Upper lobe of left lung (tissue), 6 donors: ENCODE measurements at places on chromosomes 7 and 10. TPM values are rescaled to one million over a fixed set of nuclear protein-coding genes. Genes with fewer than 3 reads are reported as not detected.

GRCh38 chr7:40015790-40016296, 65.8 kb downstream of the CDK13 start:
- no peak for DNase-seq
- no peak overlapping the region for H3K27ac ChIP-seq
- peaks cover 8% of the 10 kb centered on the region for H3K4me1 ChIP-seq
- no peaks in the 10 kb centered on the region for H3K27me3 ChIP-seq
- no peak overlapping the region for H3K4me3 ChIP-seq

DNA sequence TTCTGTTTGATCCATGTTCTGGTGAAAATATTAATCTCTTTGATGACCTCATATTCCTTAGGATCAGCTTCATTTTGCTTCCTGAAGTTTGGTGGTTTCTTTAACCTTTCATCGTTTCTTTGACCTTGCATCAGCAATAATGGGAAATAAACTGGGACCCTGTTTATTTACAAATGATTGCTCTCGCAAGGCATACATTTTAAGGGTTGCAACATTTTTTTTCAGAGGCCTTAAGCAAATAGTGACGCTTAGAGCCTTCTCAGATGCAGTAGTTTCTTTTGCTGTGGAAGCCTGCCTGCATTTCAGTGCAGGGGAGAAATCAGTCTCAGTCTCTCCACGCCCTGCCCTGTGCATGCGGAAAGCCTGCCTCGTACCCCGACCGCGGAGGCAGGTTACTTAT, 139.1 kb upstream of the NPS start:
- peaks cover 12% of the 10 kb centered on the region for H3K36me3 ChIP-seq
- DNase-seq: no peak
- no peaks in the 10 kb centered on the region for H3K4me1 ChIP-seq
- H3K27me3 ChIP-seq: no peaks in the 10 kb centered on the region
- no peak overlapping the region for H3K27ac ChIP-seq
- H3K4me3 ChIP-seq: no peak overlapping the region

GRCh38 chr10:11014671-11015445, 2.8 kb upstream of the CELF2 start:
- H3K36me3 ChIP-seq: no peaks in the 10 kb centered on the region
- DNase-seq: peak; percentile 18
- H3K27me3 ChIP-seq: no peaks in the 10 kb centered on the region
- H3K4me3 ChIP-seq: no peak overlapping the region

DNA sequence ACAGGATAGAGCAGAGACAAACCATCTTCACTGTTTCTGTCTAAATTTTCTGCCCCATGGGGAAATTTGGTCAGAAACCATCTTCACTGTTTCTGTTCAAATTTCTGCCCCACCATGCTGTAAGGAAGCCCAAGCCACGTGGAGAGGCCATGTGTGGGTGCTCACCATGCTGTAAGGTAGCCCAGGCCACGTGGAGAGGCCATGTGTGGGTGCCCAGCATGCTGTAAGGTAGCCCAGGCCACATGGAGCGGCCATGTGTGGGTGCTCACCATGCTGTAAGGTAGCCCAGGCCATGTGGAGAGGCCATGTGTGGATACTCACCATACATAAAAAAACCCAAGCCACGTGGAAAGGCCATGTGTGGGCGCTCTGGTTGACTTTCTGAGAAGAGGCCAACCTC, 1088.7 kb upstream of the AUTS2 start:
- no peaks in the 10 kb centered on the region for H3K4me1 ChIP-seq
- H3K27me3 ChIP-seq: no peaks in the 10 kb centered on the region
- no peaks in the 10 kb centered on the region for H3K36me3 ChIP-seq
- H3K4me3 ChIP-seq: no peak overlapping the region

The DGKI gene
- under 0.01 TPM for total RNA-seq

The WNT2 gene
- 7.7 TPM for total RNA-seq

DNA sequence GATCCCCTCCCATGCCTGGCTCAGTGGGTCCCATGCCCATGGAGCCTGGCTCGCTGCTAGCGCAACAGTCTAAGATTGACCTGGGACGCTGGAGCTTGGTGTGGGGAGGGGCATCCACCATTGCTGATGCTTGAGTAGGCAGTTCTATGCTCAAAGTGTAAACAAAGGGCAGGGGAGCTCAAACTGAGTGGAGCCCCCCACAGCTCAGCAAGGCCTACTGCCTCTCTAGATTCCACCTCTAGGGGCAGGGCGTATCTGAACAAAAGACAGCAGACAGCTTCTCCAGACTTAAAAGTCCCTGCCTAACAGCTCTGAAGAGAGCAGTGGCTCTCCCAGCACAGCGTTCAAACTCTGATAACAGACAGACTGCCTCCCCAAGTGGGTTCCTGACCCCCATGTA, 31.2 kb upstream of the FFAR4 start:
- H3K36me3 ChIP-seq: no peaks in the 10 kb centered on the region
- H3K4me1 ChIP-seq: no peaks in the 10 kb centered on the region
- no peak overlapping the region for H3K4me3 ChIP-seq
- no peak for DNase-seq
- H3K27me3 ChIP-seq: no peaks in the 10 kb centered on the region
- no peak overlapping the region for H3K27ac ChIP-seq

GRCh38 chr10:69974551-69975155, 78.0 kb upstream of the MACROH2A2 start:
- no peaks in the 10 kb centered on the region for H3K36me3 ChIP-seq
- H3K27me3 ChIP-seq: no peaks in the 10 kb centered on the region
- no peaks in the 10 kb centered on the region for H3K4me1 ChIP-seq

DNA sequence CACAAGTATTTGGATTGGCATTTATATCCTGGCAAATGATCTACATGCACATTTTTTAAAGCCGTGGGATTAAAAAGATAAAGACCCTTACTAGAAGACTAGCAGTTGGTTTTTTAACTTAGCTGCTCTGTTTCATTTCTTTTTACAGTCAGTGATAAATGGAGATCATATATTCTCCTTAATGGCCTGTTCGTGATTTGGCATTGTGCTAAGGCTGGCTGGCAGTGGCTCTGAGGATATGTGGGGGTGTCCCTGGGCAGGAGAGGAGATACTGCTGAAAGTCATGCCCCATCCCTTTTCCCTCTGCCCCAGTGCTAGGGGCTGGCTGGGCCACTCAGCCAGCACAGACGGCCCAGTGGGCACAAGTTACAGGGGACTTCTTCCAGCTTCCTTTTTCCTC, 341.7 kb downstream of the PRPF18 start:
- no peaks in the 10 kb centered on the region for H3K4me1 ChIP-seq
- H3K4me3 ChIP-seq: no peak overlapping the region
- H3K27me3 ChIP-seq: no peaks in the 10 kb centered on the region
- no peaks in the 10 kb centered on the region for H3K36me3 ChIP-seq
- no peak for DNase-seq
- no peak overlapping the region for H3K27ac ChIP-seq

The PTPRN2 gene
- total RNA-seq: 5.1 TPM

The HKDC1 gene
- 3.5 TPM for total RNA-seq

The H2BK1 gene
- total RNA-seq: not detected

The MYL10 gene
- not detected for total RNA-seq

The ACSL5 gene
- 33.2 TPM for total RNA-seq

DNA sequence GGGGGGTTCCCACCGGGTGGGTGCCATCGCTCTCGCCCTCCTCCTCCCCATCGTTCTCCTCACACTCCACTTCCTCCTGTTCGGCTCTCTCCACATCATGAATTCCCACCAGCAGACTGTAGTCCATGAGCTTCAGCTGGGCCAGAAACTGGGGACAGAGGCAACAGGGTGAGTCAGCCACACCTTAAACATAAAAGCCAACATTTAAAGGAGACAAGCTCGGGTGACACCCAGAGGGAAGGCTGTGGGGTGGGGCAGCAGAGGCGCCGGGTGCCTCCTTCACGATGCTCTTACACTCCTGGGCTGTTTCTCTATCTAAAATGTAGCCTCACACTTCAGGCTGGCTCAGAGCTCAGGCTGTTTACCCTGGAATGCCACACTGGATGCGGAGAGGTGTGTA, 172.5 kb downstream of the PIP4K2A start:
- peaks cover 5% of the 10 kb centered on the region for H3K36me3 ChIP-seq
- no peak overlapping the region for H3K27ac ChIP-seq
- no peak for DNase-seq
- H3K4me3 ChIP-seq: no peak overlapping the region
- no peaks in the 10 kb centered on the region for H3K4me1 ChIP-seq

The VWC2 gene
- total RNA-seq: 0.20 TPM

DNA sequence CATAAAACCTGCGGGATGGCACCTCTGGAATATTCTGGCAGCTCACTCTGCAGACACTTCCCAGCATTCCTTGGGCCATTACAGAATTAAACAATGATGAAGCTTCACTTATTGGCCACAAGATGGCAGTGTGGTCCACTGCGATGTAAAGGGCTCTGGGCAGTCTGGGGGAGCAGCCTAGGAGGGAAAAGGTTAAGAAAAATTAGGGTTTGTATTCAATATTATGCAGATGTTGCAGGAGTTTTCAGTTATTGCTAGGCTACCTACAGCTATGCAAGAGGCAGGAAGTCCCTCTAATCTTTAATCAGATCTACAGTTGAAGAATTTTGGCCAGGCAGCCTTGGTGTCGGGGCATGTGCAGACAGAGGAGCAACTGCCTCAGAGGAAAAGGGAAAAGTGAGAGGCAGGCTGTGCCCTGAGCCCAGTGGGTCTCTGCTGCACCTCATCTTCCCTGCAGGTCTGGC, 233.2 kb upstream of the PRSS1 start:
- H3K27me3 ChIP-seq: no peaks in the 10 kb centered on the region
- DNase-seq: no peak
- no peak overlapping the region for H3K27ac ChIP-seq
- no peaks in the 10 kb centered on the region for H3K36me3 ChIP-seq

The OR2A5 gene
- not detected for total RNA-seq

DNA sequence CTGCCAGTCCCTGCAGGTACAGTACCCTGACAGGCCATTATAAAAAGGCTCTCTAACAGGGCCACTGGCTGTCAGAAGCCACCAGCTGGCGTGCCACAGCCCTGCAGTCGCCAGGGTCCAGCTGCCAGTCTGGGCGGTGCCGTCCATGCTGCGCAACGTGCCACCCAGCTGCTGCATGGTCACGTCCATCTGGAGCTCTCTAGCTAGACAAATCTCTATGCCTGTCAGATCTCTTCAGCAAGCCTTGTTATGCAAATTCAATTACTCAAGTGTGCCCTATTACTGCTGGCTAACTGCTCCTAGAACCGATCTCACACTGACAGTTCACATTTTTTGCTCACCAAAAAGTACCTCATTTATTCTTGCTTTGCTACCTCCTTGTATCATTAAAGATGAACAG, 75.9 kb downstream of the HIBADH start:
- H3K36me3 ChIP-seq: no peaks in the 10 kb centered on the region
- no peaks in the 10 kb centered on the region for H3K27me3 ChIP-seq
- H3K27ac ChIP-seq: no peak overlapping the region
- no peak overlapping the region for H3K4me3 ChIP-seq
- no peak for DNase-seq

The RADIL gene
- total RNA-seq: 42.8 TPM

DNA sequence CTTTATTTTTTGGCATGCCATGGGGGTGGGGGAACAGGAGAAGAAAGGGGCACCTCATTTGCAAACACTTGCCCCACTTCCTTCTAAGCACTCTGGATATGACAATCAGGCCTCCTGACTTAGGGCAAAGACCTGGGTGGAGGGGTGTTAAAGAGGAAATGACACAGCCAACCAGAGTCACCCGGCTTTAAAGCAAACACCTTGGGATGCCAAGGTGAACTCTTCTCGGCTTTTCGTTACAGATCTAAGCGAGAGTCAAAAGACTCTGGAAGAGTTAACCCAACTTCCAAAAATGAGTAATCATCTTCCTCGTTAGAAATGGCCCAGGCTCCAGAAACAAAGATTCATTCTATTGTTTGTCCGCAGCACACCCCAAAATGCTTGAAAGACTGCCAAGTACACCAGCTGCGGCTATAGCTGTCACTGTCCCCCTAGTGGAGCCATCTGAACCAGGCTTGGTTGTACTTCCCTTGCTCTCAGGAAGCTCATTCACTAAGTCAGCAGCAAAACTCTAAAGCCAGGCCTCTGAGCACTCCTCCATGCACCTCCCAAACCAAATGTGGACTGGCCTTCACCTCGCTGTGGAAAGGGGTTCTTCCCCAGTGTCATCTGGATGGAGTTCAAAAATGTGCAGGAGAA, 24.8 kb downstream of the FAM53B start:
- no peak overlapping the region for H3K4me3 ChIP-seq
- no peak for DNase-seq
- H3K27ac ChIP-seq: peak overlapping the region; percentile 69
- no peaks in the 10 kb centered on the region for H3K36me3 ChIP-seq
- H3K4me1 ChIP-seq: peaks cover 83% of the 10 kb centered on the region
- no peaks in the 10 kb centered on the region for H3K27me3 ChIP-seq

The ADGRA1 gene
- 0.34 TPM for total RNA-seq

GRCh38 chr10:102322914-102323313, 72.6 kb upstream of the NFKB2 start:
- H3K4me1 ChIP-seq: no peaks in the 10 kb centered on the region
- DNase-seq: no peak
- no peak overlapping the region for H3K4me3 ChIP-seq
- H3K27me3 ChIP-seq: no peaks in the 10 kb centered on the region
- no peaks in the 10 kb centered on the region for H3K36me3 ChIP-seq

DNA sequence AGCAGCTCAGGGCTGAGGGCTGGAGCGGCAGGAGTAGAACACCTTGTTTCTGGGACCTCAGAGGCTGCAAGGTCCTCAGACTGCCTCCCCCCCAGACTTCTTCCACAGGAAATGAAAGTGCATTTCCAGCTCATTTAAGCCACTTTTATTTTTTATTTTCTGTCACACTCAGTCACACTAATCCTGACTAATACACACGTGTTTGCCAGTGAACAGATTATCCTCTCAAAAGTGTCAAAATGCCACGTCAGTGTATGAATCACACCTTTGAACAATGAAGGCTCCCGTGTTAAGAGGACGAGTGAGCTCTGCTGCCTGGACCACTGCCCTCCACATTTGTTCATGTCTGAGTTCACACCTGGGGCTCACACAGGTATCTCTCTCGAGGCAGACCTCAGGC, 488.5 kb downstream of the DNAJB6 start:
- DNase-seq: no peak
- no peaks in the 10 kb centered on the region for H3K36me3 ChIP-seq
- H3K27ac ChIP-seq: no peak overlapping the region
- no peaks in the 10 kb centered on the region for H3K4me1 ChIP-seq

- DNase-seq: no peak
- H3K4me1 ChIP-seq: peaks cover 38% of the 10 kb centered on the region
- H3K4me3 ChIP-seq: no peak overlapping the region
- H3K27ac ChIP-seq: peak overlapping the region; percentile 91
- no peaks in the 10 kb centered on the region for H3K36me3 ChIP-seq
These were observed 33.4 kb downstream of the OGDH start for GRCh38 chr7:44639671-44640321.

DNA sequence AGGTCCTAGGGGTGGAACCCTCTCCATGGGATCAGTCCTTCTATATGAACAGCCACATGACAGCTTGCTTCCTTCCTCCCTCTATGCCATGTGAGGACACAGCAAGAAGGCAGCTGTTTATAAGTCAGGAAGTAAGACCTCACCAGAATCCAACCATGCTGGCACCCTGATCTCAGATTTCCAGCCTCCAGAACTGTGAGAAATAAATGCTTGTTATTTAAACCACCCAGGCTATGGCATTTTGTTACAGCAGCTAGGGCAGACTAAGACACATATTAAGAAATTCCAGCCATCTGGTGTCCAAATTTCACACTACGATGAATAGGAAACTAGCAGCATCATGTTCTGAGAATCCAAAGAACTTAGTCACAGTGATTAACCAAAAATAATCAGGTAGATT, 140.1 kb downstream of the ZFAND4 start:
- H3K27ac ChIP-seq: no peak overlapping the region
- H3K36me3 ChIP-seq: no peaks in the 10 kb centered on the region
- H3K27me3 ChIP-seq: no peaks in the 10 kb centered on the region
